Epithelial cell of proximal tubule (primary cell): ENCODE measurements at places on chromosomes 3 and 15.

DNA sequence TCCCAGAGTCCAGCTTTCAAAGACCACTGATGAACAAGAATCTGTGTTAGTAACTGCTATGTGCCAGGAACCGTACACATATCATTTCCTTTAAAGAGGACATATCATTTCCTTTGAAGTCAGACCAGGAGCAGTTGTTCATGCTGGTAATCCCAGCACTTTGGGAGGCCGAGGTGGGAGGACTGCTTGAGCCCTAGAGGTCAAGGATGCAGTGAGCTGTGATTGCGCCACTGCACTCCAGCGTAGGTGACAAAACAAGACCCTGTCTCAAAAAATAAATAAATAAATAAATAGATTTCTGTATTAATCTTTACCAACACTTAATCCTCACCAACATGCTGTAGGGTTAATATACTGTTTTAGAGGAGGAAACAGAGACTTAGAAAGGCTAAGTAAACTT is 23.9 kb upstream of the CDV3 start:
- DNase-seq: no peak

- DNase-seq: no peak
Observed at GRCh38 chr15:61916104-61916503, 144.1 kb downstream of the VPS13C start.

- DNase-seq: no peak
Observed at GRCh38 chr15:40069178-40070165, 30.5 kb upstream of the SRP14 start.

DNA sequence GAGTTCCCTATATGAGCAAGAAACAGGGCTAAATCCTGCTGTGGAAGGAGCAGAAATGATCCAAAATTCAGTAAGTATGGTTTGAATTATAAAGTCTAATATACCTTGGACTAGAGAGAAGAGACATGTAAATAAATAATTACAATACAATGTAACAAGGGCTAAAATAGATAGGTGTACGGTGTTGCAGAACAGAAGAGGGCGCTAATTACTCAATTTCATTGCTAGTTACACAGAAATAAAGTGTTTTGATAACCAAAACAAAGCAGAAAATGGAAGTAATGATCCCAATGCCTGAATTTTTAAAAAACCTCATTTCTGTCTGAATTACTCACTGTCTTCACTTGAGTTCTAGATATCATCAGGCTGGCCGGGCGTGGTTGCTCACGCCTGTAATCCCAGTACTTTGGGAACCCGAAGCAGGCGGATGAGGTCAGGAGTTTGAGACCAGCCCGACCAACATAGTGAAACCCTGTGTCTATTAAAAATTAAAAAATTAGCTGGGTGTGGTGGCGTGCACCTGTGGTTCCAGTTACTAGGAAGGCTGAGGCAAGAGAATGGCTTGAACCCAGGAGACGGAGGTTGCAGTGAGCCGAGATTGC is 8.3 kb upstream of the PLCH1 start:
- DNase-seq: no peak

DNA sequence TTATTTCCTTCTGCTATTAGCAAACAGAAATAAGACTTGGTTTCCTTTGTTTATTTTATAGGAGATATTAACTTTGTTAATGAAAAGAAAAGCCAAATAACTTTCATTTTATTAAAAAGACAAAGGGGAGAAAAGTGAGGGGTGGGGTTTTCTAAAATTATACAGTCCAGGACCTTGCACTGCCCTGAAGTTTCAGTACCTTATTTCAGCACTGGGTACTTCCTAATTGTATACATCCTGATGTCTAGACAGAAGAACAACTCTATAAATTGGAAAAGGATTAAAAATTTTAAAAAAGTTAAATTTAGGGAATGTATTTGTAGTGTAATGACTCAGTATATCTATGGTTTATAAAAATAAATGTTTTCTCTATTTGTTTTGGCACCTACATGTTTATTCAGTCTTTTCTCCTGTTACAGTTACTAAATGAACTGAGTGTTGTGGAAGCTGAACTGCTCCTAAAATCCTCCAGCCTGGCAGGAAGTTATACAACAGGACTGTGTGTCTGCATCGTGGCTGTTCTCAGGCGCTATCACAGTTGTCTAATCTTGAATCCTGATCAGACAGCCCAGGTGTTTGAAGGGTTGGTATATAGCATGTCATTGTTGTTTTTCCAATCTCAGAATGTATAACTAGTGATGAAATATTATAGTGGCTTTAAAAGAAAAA is 27.6 kb upstream of the P2RY13 start:
- DNase-seq: no peak

DNA sequence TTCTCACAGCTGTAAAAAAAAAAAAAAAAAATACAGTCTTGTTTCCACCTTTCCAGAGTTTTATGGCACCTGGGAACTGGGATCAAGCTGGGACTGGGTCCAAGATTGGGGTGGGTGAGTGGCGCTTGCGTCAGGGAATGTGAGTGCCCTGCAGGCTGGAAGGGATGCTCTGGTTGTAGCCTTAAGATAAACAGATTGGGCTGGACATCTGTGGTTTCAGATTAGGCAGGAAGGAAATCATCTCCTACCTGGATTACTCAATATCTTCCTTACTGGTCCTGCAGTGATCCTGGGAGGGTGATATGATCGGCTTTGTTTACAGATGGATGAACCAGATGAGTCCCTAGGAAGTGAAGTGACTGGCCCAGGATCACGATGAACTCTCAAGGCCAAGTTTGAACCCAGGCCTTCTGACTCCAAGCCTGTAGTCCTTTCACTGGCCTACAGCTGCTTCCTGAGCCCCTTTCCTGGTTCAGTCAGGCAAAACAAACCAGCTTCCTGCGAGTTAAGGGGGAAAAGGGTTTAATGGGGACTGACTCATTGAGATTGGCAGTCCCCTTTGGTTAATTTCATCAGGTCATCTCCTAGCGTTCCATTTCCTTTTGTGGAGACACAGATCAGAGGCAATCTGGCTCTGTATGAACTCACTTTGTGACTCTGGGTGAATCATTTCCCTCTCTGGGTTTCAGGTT is 179.8 kb downstream of the THSD4 start:
- peak; percentile 99 for DNase-seq

DNA sequence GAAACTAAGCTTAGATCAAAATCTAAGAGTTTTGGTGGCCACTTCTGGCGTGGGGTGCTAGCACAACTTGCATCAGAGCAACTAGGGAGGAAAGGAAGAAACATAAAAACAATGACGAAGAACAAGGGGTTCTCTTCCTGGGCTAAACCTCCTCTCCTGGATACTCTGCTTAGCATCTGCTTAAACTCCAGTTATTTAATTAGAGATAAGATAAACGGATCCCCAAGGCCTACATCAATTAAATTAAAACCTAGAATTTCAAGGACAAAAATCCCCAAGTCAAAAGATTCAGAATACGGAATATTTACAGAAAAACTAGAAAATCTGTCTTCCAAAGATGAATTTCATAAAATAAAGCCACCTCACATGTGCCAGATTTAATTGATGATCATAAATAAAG is 281.9 kb downstream of the SHOX2 start:
- DNase-seq: no peak
